ENCODE measurements at places on chromosomes 7 and 10.
A peak's percentile ranks its signal among the peaks of the same experiment; 100 is the strongest.

DNA sequence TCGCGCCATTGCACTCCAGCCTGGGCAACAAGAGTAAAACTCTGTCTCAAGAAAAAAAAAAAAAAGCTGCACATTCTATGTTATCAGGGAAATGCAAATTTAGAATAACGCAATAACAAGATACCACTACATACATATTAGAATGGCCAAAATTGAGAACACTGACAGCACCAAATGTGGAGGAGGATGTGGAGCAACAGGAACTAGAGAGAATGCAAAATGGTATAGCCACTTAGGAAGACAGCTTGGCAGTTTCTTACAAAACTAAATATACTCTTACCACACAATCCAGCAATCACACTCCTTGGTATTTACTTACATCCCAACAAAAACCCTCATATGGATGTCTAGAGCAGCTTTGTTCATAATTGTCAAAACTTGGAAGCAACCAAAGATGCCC, 76.8 kb downstream of the ALOX5 start:
- DNase-seq, result no peak

DNA sequence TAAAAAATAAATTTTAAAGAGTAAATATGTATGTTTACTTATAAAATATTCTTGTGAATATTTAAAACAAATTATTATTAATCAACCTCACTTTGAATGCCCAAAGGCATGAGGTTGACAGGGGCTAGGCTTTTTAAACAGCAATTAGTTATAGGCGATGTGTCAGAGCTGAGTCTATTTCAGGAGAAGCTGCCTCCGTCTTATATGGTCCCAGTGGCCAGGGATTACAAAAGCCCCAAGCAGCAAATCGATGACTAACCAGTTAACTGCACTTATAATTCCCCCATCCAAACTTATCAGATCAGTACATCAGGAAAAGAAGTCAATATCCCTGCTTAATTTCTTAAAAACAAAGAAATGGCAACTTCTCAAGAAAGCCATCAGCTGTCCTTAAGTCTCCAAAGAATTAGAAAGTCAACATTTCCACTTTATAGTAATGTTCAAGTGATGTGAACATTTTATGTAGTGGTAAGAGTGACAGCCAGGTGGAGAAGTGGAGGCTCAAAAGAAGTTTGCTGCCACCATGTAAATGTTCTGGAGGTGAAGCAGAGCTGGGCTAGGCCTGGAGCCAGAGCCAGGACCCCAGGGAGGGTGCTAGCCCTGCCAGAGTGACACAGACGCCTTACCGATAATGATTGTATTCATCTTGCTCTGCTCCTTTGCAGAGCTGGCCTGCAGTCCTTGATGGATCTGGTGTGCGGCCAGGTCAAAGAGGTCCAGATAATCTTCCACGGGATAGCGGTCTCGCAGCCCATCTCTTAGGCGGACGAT, 51.5 kb downstream of the CHST15 start:
- no peak for DNase-seq

- DNase-seq, result peak; percentile 17
Measured at GRCh38 chr10:88994019-88994418, 3.4 kb downstream of the FAS start.

GRCh38 chr10:31320550-31321211, 1.7 kb downstream of the ZEB1 start:
- DNase-seq, result peak; percentile 45

DNA sequence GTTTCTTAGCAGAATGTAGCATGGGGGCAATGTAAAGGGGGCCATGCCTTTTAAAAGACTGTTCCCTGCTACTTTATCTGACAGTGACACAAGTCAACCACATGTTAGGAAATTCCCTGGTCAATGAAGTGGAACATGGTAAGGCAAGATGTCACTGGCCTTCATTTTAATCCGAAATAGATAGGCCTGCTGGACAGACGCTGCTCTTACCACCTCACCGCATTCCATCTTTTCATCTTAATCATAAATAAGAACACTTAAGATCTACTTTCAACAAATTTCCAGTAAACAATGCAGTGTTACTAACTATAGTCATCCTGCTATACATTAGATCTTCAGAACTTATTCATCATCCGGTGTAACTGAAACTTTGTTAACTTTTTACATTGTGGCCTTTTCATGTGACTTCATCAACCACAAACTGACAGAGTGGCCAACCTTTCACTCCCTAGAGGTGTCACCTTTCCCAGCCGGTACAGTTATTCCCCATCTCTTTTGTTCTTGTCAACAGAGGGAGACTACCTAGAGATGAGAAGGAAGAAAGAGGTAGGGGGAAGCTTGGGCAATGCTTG, 15.6 kb downstream of the ASB4 start:
- peak; percentile 36 for DNase-seq

DNA sequence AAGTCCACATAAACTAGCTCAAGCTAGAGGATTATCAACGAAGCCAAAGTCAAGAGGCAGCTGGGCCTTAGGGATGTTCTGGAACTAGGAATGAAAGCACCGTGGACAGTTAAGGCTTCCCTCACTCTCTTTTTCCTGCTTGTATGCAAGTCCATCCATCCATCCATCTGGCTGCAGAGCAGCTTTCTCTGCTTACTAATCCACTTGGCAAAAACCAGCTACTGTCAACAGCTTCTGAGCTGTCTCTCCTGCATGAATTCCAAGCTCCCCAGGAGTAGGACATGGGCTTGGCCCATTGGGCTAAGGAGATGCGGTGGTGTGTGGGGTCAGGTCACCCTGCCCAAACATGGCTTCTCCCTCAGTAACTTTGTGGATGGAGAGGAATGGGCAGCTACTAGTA, 66.2 kb downstream of the NAMPT start:
- no peak for DNase-seq

- DNase-seq, result peak; percentile 28
Measured at GRCh38 chr10:12847361-12847975, 154.0 kb downstream of the CCDC3 start.

GRCh38 chr7:27351786-27352185, 109.2 kb downstream of the EVX1 start:
- DNase-seq, result no peak

DNA sequence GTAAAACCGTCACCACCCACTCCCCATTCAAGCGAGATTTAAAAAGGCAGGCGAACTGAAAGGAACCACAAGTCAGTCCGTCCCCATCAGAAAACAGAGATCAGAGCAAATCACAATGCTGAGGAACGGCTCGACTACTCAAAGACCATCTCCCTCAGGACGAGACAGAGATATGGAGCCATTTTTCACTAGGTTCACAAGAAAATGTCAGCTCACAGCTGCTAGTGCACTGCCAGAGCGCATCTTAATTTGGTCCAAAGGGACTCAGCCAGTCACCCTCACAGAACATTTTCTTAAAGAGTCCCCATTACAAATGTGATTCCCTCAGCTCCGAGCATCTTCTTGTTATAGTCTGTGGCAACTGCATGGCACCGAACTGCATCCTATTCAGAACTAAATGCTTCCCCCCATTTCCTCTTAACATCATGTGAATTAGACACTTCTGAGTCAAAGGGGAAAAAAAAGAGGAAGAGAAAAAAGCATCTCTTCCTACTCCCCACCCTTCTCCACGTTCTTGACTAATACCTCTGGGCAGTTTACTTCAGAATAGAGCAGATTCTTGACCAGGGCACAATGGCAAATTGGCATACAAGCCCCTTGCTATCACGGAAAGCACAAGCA, 683.9 kb downstream of the MAGI2 start:
- no peak for DNase-seq

GRCh38 chr10:79021948-79022499, 46.7 kb upstream of the ZMIZ1 start:
- DNase-seq, result no peak

DNA sequence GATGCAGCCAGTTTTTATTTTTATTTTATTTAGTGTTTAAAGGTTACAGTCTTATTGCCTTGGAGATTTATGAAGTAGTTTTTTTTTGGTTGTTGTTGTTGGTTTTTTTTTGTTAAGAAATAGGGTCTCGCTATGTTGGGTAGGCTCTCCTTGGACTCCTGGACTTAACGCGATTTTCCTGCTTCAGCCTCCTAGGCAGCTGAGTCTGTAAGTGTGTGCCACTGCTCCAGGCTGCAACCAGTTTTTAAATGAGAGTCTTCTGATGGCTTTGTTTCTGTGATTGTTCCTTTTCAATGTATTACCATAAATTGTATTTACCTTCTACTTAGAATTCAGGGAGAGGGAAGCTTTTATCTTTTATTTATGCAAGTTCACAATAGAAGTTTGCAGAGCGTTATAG, 62.8 kb downstream of the BICC1 start:
- DNase-seq, result no peak

- DNase-seq, result no peak
Measured at GRCh38 chr10:70751356-70751755, 33.8 kb downstream of the TBATA start.

GRCh38 chr7:129433847-129434674, at the start of gene STRIP2:
Gene STRIP2, plus strand, starts transcription at chr7:129434432. Its CDS starts 41 bp downstream, at chr7:129434473.
- DNase-seq, result peak; percentile 90

DNA sequence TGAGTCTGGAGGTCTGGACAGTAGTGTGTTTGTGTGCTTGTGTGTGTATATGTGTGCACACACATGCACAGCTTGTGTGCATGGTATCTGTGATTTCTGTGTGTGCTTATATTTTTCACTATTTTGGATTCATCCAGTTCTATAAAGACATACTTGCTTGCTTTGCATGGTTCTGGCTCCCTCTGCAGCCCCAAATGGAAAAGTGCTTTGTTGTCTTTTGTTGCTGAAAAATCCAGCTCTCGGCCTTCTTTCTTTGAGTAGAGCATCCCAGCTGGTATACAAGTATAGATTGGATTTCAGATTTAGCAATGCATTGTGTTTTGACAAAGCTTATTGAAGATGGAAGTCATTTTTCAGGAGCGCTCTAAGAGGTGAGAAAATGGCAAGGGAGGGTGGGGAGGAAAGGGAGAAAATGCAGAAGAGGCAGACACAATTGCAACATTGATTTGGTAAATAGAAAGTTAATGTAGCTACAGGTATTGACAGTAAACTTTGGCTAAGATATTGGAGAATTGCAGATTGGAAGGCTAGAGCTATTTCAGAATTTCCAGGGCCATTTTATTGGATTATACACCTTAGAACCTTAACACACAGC, 333.9 kb downstream of the AUTS2 start:
- DNase-seq, result no peak

DNA sequence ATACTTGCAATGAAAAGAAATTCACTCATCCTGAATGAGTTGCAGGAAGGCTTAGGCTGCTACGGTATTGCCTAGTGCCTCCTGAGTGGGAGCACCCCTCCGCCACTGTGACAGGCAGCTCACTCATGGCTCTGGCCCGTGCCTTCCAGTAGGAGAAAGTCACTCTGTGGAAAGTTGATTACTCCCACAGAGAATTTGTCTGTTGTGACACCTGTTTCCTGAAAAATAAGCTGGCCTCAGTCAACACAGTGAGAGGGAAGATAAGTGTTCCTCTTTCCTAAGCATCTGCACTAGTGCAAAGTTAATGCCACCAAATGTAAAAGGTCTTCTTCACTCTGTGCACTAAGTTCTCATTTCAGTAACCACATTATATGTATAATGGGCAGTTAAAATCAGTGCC, 158.8 kb upstream of the INHBA start:
- DNase-seq, result no peak

DNA sequence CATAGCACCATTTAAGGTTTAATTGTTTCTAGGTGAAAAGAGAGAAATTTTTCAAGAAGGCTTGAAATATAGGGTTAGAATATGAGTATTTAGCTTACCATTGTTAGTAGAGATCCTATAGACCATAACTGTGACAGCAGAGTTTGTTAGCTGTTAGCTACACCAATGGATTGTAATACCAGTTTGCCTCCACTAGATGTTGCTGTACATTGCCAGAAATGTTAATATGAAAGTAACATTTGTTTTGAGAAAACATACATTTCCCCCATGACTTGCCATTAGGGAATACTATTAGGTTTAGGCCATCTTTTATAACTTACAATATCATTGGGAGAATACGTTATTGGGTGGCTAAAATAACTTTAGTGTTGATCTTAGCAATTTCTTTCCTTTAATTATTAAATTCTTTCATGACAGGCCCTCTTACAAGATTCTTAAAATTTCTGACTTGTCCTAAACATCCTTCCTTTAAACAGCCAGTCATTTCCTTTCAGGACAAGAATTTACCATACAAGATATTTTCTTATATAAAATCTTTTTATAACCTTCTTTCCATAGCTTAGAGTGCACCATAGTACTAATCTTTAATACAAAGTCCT, 39.5 kb downstream of the ZNF117 start:
- no peak for DNase-seq

GRCh38 chr10:96585736-96586418, 935 bp downstream of the TM9SF3 start:
- no peak for DNase-seq

DNA sequence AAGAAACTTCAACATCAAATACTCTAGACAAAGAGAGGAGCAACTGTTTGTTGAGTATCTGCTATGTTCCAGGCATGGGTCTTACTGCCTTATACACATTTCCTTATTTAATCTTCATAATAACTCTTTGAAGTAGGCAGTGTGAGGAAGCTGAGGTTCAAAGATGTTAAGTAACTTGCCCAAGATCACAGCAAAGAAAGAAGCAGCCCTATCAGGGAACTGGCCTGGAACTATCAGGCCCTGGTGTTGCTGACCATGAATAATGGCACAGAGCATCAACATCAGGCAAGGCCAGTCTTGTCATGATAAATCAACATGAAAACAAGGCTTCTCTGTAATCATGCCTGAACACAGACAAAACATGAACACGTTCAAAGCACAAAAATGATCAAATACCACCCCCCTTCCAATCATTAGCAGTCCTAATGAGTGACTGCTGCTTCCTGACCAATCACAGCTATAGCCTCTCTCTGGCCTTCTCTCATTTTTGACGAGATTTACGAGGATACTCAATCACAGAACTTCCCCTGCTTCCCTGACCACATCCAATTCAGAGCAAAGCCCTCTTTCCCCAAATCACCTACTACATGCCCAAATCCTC, 2.3 kb downstream of the GSDME start:
- DNase-seq, result no peak

DNA sequence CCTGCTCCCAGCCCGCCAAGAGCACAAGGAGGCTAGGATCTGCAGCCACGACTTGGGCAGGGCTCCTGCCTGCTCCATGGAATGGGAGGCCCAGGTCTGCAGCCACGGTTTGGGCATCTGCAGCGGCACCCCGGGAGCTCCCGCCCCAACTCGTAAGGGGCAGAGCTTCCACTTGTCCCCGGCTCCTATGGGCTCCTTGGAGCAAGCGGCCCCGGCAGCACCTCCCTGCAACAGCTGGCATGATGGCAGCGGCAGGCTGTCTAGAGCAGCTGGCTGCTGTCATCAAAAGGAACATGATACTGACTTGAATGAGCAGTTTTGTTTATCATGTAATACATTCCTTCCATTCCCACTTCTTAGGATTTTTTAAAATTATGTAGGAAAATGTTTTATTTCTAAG, 684.0 kb upstream of the FOXK1 start:
- no peak for DNase-seq

DNA sequence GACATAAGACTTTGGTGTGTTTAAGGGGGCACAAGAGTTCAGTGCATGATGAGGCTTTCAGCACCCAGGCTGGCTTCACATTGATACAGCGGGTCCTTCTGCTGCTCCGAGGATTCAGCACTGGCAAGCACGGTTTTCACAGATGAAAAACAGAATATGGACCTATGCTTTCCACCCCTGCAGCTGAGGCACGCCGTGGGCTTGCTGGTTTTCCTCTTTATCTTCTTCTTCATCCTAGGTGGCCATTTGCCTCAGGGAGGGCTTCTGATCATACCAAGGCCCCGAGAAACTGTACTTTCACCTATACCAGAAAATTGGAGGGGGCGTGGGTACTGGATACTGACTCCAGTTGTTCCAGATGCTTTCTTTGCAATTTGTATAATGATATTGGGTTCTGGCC, 277.1 kb upstream of the ZNF32 start:
- no peak for DNase-seq

- DNase-seq, result no peak
Measured at GRCh38 chr10:106147021-106147420, 1017.5 kb downstream of the SORCS1 start.

All from stimulated activated naive CD8-positive, alpha-beta T cell treated with anti-CD3 and anti-CD28 coated beads, Interleukin-15, amount 100 ng/mL, for 72 hours (primary cell).